ENCODE measurements at places on chromosomes 6 and 20.

DNA sequence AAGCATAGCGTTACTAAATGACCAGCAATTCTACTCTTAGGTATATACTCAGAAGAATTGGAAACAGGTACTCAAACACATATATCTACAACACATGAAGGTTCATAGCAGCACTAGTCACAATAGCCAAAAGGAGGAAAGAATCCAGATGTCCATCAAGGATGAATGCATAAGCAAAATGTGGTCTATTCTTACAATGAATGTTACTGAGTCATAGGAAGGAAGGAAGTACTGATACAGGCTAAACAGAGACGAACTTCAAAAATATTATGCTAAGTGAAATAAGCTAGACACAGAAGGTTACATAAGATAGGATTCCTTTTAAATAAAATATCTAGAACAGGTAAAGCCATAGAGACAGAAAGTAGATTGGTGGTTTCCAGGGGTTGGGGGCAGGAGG is 93.5 kb downstream of the MAP3K7 start:
- no peak for DNase-seq

- no peak for DNase-seq
Observed at GRCh38 chr6:93423542-93423941, 4.2 kb upstream of the EPHA7 start.

GRCh38 chr20:44691424-44692423 is 23.4 kb upstream of the CCN5 start:
- no peak for DNase-seq

- no peak for DNase-seq
Observed at GRCh38 chr20:3432844-3433243, 25.4 kb upstream of the DNAAF9 start.

- no peak for DNase-seq
Observed at GRCh38 chr6:108896111-108896661, 48.0 kb downstream of the ARMC2 start.

GRCh38 chr20:11216451-11217314 is 542.9 kb upstream of the JAG1 start:
- DNase-seq, result no peak

- no peak for DNase-seq
Observed at GRCh38 chr20:51016521-51016920, 6.4 kb downstream of the KCNG1 start.

- no peak for DNase-seq
Observed at GRCh38 chr20:63351811-63352591, 9.1 kb downstream of the CHRNA4 start.

GRCh38 chr6:161557333-161558107 is 283.7 kb upstream of the AGPAT4 start:
- no peak for DNase-seq

DNA sequence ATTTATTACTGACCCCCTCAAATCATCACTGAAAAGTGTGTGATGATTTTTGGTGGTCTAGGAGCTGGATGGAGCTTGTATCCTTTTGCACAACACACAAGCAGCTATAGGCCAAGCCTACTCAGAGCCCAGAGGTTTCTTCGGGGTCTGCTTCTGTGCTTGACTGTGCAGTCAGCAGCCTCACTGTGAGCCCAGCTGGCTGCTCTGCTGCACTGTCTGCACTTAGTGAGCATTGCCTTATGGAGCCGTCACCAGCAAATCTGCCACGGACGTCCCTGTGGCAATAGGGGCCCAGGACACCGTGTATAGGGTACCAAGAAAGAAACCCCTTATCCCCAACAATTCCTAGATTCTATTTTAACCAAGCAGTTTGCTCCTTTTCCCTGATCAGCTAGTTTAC is 38.6 kb upstream of the GMPR start:
- no peak for DNase-seq

GRCh38 chr6:100891079-100891478 is 9.9 kb upstream of the ASCC3 start:
- no peak for DNase-seq

DNA sequence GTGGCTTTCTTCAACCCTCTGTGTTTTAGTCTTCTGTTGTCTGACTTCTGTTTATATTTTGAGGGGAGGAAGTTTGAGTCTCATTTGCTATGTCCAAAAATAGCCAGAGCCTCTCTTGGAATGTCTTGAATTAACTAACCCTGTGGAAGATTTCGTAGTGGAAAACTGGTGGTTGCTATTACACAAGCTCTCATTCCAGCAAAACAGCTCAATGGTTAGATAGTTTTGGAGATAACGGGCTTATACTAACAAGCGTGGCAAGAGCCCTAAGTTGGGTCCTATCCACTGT is 1.6 kb downstream of the CCN2 start:
- DNase-seq, result no peak

- DNase-seq, result no peak
Observed at GRCh38 chr20:16965401-16965800, 217.2 kb downstream of the OTOR start.

DNA sequence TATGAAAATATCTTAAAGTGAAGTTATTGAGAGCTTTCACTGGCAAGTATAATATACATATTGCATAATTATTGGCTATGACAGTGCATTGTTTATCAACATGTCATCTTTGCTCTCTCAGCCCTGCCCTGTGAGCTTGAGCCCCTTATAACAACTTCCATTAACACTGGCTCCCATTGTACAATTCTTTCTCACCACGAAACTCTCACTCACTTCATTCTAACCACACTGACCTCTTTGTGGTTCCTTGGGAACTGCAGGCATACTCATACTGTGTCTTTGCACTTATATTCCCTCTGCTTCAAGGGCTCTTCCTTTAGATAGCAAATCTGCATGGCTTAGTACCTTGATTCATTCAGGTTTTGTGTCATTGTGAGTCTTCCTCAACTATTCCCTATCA is 411.8 kb downstream of the CDKAL1 start:
- DNase-seq, result no peak

DNA sequence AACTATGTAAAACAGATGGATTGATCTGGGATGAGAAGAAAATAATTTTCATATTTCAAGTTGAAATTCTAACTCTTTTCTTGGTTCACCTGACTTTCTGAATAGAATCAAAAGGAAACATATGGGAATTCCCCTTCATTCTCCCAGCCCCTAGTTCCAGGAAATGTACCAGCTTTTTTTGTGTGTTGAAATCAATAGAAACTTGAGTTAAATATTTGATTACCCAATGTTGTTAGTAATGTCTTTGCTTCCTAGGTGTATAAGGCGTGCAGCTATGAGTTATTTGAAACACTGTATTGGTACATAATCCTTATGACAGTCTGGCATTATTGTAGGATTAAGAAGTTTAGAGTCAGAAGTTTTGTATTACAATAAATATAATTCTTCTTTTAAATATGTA is 21.5 kb downstream of the VNN2 start:
- DNase-seq, result no peak

- no peak for DNase-seq
Observed at GRCh38 chr20:43969501-43970182, 55.0 kb downstream of the TOX2 start.

GRCh38 chr20:35451295-35451694 is 4.1 kb upstream of the CEP250 start:
- no peak for DNase-seq

GRCh38 chr20:16761305-16761829 is 13.2 kb downstream of the OTOR start:
- DNase-seq, result peak; percentile 12

- DNase-seq, result no peak
Observed at GRCh38 chr6:70107852-70108629, 194.8 kb downstream of the COL9A1 start.

DNA sequence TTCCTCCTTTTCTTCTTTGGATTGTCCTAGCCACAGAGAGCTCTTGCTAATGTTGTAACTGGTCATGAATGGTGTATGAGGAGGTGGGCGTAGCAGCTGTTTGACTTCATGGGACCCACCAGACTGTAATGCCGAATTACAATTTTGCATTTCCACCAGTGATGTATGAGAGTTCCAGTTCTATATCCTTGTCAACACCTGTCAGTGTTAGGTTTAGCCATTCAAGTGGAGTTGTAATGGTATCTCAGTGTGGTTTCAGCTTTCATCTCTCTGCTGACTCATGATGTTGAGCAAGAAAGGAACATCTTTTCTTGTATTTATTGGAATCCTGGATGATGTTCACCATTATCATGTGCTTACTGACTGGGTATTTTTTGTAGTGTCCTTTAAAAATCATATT is 5.1 kb downstream of the IGF2R start:
- DNase-seq, result no peak

GRCh38 chr6:8130399-8130798 is 28.1 kb upstream of the EEF1E1 start:
- DNase-seq, result no peak

DNA sequence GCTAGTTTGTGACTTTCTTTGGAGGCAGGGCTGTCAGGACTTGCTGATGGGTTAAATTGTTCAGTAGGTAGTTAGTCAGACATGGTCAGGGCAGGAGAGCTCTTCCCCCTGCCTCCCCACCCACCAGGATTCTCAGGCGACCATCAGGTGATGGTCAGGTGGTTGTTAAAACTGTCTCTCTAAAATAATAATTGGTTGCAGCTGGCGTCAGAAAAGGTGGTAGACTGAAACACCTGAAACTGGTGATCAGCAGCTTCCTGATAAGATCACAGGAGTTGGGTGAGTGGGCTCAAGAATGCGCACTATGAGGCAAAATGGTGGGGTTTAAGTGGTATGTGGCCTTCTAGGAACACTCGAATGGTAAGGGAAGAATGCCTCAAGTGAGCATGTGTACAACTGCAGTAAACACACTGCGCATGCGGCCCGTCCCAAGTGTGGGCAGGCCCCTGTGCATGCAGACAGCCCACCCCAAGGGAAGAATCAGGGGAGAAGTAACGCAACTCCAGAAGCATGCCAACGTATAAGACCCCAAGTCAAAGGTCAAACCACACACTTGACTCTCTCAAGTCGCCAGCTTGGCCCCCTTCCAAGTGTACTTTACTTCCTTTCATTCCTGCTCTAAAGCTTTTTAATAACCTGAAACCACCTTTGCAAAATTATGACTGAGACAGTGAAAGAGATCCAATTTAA is 7.9 kb upstream of the BLCAP start:
- no peak for DNase-seq

- no peak for DNase-seq
Observed at GRCh38 chr20:23019403-23019802, 15.7 kb upstream of the SSTR4 start.

GRCh38 chr20:46784436-46785127 is 75.1 kb downstream of the SLC2A10 start:
- no peak for DNase-seq

GRCh38 chr20:5234158-5234557 is 82.6 kb downstream of the PROKR2 start:
- no peak for DNase-seq

DNA sequence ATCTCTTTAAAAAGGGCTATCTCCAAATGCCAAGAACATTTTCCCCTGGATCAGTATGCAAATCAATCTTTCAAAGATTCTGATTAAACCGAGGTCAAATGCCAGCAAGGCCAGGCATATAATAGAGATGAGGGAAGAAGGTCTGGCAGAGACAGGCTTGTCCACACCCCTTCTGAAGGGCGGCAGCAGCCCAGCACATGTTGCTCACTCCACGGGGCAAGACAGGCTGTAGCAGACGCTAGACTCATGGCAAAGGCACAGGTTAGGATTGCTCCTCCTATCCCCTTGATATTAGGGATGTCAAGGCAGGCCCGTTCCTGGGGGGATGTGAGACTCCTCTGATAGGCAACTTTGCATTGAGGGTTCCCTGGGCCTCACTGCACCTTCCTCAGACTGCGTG is 104.7 kb upstream of the RIN2 start:
- DNase-seq, result no peak

- DNase-seq, result no peak
Observed at GRCh38 chr20:57429580-57430200, 38.5 kb downstream of the RBM38 start.

GRCh38 chr6:36443471-36444428 is 950 bp downstream of the KCTD20 start:
- no peak for DNase-seq

GRCh38 chr6:25369433-25370177 is 90.4 kb downstream of the CARMIL1 start:
- DNase-seq, result no peak

DNA sequence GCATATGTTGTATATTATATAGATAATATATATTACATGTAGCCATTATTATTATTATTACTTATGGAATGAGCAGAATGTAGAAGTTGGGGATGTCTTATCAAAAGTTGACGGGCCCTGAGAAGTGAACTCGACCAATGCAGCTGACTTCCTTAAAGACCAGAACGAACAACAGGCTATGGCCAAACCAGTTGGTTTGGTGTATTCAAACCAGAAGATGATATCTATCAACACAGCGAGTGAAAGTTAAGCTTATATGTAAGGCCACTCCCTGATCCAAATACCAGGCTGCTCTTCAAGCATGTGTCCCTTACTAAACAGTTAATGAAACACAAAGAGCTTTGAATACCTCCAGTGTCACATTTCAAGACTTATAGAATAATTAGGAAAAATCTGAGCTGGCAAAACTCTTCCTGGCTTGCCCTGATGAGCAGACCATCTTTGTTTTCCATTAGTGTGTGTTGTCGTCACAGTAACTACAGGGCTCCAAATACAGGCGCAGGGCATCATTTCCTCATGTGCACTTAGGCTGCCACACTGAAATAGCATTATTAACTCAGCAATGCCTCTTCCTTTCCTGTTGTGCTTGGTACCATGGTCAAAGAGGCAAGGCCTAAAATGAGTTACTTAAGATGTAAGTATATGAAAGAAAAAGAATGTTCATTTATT is 6.6 kb downstream of the FILIP1 start:
- no peak for DNase-seq

- no peak for DNase-seq
Observed at GRCh38 chr6:88708197-88708744, 255.1 kb downstream of the RNGTT start.

DNA sequence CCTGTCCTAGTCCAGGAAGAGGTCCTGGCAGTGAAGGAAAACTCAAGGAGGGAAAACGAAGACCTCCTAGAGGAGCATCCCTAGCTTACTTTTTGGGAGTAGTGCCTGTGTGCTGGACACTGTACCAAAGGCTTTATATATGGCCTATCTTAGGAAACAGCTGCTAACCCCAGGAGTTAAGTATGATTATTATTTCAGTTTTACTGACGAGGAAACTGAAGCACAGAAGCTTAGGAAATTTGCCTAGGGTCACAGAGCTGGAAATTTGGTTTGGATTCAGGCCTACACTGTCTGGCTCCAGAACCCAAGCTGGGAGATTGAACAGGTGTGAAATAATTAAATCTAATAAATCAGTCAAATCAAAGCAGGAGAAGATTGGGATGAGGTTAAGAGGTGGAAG is 78.0 kb downstream of the SLX4IP start:
- DNase-seq, result no peak

- no peak for DNase-seq
Observed at GRCh38 chr6:149384464-149384863, 15.6 kb upstream of the SUMO4 start.

DNA sequence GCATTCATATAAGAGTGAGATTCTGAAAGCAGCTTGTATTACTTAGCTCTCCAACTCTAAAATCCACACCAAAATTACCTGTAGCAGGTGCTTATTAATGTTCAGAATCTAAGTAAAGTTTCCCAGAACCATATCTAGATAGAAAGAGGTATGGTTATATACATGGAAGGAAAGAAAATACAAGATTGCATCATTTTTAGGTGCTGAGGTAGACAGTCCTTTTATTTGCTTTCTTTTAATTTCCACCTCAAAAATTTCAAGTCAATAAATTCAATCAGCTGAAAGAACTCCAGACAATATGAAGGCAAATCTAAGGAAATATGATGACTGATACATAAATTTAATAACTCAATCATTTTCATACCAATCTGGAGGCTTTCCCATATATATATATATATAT is 521.9 kb downstream of the PKHD1 start:
- no peak for DNase-seq
